ENCODE measurements at places on chromosomes 5 and 9.

DNA sequence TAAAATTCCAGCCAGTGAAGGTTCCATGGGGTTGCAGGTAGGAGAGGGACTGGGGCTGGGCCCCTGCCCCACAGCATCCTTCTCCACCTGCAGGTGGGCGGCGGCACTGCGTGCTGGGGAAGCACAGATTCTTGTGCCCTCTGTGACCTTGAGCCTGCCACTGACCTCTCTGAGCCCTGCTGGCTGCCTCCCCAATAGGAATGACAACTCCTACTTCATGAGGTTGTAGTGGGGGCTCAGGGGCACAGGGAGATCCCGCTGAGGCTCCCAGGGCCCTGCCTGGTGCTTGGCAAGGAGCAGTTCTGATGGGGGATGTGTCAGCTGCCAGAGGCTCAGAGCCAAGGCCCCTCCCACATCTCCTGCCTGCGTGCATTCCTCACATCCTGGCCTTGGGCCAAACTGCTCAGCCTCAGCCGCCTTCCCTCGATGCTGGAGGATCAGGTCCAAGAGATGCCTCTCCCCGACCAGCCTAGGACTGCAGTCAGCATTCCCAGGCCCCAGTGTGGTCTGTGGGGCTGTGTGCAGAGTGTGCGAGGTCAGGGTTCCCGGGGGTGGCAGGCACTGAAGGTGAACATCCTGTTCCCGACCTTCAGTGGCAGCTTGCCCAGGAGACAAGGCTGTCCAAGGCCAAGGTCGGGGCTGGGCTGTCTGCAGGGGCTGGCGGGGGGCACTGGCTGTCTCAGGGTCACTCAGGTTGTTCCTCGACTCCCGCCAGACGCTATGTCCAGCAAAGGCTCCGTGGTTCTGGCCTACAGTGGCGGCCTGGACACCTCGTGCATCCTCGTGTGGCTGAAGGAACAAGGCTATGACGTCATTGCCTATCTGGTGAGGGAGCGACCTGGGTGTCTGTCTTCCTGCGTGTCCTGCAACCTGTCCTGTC lies 7.0 kb downstream of the ASS1 start:
- DNase-seq: peak; percentile 95

- no peak for DNase-seq
Observed at GRCh38 chr5:87608385-87608784, 195.7 kb upstream of the CCNH start.

- peak; percentile 22 for DNase-seq
Observed at GRCh38 chr9:33988219-33988890, 60.3 kb downstream of the UBAP2 start.

DNA sequence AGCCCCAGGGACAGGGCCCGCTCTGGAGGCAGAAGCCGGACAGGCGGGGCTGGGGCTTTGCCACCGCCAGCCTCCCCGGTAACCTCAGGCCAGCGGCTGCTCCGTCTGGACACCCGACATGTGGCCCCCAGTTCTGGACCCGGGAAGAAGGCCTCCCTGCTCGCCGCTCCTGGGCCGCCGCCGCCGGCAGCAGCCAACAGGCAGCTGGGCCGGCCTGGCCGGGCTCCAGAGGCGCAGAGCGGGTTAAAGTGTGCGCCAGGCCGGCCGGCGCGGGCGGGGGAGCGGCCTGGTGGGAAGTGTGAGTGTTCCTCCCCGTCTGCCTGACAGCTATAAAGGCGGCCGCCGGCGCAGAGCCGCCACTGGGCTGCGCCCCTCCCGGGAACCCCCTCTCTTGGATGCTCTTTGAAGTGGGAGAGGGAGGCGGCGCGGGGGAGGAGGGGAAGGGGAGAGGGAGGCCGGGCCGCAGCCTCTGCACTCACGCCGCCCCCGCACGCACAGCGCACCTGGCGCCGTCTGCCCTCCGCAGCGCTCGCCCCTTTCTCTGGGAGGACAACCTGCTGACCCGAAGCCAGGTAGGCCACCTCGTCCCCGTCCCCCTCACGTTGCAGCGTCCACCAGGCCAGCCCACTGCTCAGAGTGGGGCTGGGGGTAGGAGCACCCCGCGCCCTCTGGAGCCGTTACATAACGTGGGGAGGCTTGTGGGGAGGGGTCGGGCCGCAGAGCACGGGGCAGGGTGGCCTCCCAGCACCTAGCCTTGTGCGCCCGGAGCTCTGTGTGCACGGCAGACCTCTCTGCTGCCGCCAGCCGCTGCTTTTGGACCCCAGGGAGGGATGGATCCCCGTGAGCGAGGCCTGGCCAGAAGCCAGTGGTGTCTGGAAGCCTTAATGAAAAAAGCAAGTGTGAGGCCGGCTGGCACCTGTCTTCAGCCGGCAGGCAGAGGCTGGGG lies at the start of gene ADAMTSL2:
TSS of gene ADAMTSL2 (plus strand) at position 359 of the 946 bp plus-strand sequence. CDS start 2,009 bp downstream, outside the sequence.
- peak; percentile 63 for DNase-seq

DNA sequence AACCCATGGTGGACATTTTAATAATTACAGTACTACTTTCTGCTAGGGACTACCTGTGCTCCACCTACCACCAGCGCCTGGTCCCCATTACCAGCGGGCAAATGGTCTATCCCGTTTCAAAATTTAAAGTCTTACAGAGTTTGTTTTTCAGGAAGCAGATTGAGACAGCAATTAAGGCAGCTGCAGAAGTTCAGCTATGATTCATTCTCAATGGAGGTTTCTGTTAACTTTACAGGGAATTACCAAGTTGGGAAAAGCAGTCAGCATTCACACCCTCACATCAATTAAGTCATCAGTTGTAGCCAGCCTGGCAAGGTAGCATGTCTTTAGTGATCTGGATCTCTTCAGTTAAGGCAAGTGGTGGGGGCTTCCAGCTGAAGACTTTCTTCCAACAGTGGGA lies 410.6 kb upstream of the DAB2 start:
- peak; percentile 12 for DNase-seq

DNA sequence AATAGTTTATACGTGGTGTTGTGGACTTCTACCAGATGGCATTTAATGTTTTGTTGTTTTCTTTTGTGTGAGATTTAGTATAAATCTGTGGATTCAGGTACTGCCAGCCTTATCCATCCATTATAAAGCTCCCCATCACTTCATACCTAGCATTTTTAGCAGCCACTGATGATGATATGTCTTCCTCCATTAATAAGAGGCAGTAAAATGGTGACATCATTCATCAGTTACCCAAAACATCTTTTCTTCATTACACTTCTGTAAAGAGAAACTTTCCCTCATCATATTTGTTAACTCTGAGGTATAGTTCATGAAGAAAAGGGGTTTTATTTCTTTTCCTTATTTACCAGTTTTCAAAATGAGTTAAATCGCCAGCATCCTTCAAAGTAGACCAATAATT lies 19.4 kb downstream of the CHD1 start:
- no peak for DNase-seq

DNA sequence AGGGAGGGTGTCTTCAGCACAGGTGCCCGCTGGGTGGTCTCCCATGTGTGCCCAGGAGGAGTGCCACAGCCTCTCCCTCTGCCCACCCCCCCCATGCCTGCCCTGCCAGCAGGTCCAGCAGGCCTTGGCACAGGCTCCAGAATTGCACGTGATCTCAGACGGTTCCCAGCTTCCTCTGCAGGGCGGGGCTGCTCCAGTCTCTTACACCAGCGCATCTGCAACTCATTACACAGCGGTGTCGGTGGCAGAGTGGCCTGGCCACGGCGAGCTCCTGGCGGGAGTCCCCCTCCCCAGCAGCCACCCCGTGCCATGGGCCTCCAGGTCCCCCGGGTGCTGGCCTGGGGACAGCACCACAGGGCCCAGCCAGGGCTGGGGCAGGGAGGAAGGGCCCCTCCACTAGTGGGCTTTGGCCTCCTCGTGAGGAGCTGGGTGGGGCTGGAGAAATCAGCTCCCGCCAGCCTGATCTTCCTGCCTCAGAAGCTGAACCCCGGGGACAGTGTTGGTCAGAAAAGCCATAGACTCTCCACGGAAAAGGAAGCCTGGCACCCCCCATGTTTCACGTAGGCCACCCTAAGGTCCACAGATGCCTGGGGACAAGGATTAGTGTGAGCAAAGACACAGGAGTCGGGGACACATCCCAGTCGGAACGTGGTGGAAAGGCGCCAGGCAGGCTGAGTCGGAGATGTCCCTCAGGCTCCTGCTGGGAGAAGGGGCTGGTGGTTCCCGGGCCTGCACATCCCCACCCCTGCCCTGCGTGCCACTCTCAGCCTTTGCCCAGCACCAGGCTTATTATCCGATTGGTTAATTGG lies 40.2 kb downstream of the RXRA start:
- peak; percentile 79 for DNase-seq

DNA sequence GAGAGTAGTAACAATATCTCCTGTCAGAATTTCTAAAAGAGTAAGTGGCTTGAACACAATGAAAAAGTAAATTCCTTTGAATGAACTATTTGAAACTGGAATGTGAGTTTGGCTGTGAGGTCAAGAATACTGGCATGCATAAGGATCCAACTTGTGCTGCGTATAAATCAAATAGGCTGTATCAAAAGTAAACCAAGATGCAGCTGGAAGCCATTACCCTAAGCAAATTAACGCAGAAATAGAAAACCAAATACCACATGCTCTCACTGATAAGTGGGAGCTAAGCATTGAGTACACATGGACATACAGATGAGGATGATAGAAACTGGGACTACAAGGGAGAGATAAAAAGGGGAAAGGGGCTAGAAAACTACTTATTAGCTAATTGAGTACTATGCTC lies 24.0 kb upstream of the SRFBP1 start:
- peak; percentile 12 for DNase-seq

DNA sequence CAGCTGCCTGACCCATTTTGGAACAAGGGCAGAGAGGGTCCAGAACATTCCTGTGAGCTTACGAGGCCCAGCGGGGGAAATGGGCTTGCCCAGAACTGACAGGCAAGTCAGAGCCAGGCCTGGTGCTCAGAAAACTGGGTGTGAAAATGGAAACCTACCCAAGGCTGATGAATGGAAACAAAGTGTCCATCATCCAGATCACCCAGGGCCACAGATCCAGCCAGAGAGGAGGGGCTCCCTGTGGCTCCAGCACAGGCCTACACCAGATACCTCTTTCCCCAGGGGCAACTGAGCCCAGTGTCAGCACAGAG lies 3.1 kb downstream of the CLTB start:
- DNase-seq: peak; percentile 64

GRCh38 chr5:67094476-67095300 lies 101.9 kb downstream of the CD180 start:
- peak; percentile 83 for DNase-seq

DNA sequence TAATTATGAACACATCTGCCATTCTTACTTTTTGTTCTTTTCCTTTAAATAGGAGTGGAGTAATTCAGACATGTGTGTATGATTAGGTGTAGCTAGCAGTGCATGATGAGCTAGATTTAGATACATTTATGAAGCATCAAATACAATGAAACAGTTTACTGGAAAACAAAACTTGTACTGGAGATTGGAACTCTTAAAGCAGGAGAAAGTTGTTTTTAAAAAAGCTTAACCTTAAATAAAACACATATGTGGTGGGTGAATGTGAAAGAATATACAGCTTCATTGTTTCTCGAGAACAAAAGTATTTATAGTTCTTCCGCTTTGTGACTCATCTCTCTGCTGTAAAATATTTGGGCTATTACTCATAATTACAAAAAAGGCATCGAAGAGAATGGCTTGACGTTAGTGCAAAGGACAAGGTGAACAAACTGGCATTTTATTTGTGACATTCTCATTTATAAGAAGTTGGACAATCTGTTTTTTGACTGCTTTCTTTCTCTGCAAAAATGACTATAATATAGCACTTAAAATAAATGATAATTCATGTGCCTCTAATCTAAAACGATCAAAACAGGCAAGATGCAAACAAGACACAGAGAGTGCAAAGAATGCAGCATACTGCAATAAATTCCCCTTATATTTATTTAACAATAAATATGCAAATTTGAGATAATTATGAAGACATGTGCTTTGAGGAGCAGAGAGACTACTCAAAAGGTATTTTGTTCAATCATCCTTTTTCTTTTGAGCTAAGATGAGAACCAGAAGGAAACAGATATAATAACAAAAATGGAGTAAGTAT lies 478.8 kb downstream of the CETN3 start:
- peak; percentile 68 for DNase-seq

DNA sequence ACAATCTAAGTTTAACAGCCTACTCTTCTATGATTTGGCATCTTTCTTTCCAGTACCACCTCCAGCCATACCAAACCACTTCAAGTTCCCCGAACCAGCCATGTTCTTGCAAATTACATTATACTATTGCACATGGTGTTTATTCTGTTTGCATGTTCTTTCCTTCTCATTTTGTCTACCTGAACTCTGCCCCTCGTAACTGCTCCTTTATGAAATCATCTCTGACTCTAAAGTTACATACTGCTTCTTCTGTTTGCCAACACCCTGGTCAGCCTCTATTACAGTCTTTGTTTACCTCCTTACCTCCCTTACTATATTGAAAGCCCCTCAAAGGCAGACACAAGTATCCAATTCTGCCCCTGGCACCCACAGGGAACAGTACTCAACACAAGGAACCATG lies 6.0 kb downstream of the PPP6C start:
- DNase-seq: no peak

- DNase-seq: peak; percentile 61
Observed at GRCh38 chr5:140642718-140643117, 3.5 kb downstream of the TMCO6 start.

DNA sequence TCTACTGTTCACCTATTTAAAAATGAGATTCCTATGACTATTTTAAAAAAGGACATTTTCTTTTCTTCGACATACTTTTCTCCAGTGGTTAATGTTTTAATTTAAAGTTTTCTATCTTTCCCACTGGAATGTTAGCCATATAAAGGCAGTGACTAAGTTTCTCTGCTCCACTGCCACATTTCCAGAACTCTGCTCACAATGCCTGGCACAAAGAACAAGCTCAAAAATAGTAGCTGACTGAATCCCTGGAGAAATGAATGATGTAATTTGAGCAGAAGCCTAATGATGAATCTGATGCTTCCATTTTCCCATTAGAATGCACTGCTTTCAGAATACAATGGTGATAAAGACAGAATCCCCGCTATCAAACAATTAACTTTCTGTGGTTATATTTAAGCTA lies 817.8 kb downstream of the MTRR start:
- DNase-seq: peak; percentile 5

GRCh38 chr5:134851307-134851923 lies 5.6 kb downstream of the C5orf24 start:
- DNase-seq: peak; percentile 64

DNA sequence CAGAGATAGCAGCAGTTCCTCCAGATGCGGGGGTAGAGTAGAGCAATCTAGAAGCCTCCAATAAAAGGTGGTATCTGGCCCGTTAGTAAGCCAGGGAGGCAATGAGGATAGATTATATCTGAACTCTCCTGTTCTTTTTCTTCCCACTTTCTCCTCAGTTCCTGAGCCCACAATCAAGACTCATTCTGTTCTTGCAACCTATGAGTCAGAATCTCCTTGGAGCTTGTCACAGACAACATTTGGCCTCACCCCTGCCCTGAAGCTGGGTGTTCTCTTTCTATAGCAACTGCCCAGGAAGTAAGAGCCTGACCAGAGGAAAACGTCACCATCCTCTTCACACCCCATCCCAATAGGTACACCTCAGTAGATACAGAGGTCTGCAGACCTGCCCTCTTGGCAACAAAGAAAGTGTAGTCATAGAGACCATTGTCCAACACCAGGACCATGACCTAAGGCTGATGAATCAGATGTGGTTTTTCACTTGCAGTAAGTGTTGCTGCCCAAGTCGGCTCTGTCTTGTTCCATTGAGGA lies 76.3 kb upstream of the PCA3 start:
- DNase-seq: peak; percentile 88

Measured in iris pigment epithelial cell (primary cell).